CD4-positive, alpha-beta memory T cell (primary cell): ENCODE measurements at places on chromosomes 7 and 10. TPM values are rescaled to one million over a fixed set of nuclear protein-coding genes. Genes with fewer than 3 reads are reported as not detected.
A peak's percentile ranks its signal among the peaks of the same experiment; 100 is the strongest.

- no peaks in the 10 kb centered on the region for H3K27me3 ChIP-seq
- no peak overlapping the region for H3K4me3 ChIP-seq
- no peak for DNase-seq
These were observed 71.0 kb upstream of the PLPP4 start for GRCh38 chr10:120385992-120386391.

DNA sequence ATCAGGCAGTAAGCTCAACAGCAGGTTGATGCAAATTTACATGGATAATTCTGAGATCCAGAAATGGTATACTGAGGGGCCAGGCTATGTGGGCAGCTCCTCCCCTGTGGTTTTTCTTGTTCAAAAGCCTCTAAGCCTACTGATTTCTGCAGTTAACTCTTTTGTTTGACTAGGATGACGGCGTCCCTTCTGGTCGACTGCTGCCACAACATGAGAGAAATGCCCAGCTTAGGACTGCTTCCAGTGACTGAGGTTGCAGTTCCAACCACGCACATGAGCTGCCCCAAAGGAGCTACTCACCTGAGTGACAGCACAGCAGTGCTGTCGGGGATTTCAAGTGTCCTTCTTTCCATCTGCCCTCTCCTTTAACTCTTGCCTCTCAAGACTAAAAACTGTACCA lies 973.0 kb upstream of the GHITM start:
- H3K27me3 ChIP-seq = no peaks in the 10 kb centered on the region
- no peak for DNase-seq
- H3K27ac ChIP-seq = no peak overlapping the region
- no peaks in the 10 kb centered on the region for H3K4me1 ChIP-seq

CEP55 gene
- total RNA-seq = 0.30 TPM

SPAM1 gene
- not detected for total RNA-seq

GRCh38 chr10:71981015-71981875 lies 17.1 kb downstream of the CHST3 start:
- H3K27me3 ChIP-seq = no peaks in the 10 kb centered on the region
- H3K36me3 ChIP-seq = no peaks in the 10 kb centered on the region
- no peak overlapping the region for H3K27ac ChIP-seq
- H3K4me3 ChIP-seq = no peak overlapping the region
- H3K4me1 ChIP-seq = no peaks in the 10 kb centered on the region
- DNase-seq = no peak

LLCFC1 gene
- not detected for total RNA-seq

EPHB6 gene
- total RNA-seq = 48.4 TPM

EXOC4 gene
- total RNA-seq = 68.9 TPM

DNA sequence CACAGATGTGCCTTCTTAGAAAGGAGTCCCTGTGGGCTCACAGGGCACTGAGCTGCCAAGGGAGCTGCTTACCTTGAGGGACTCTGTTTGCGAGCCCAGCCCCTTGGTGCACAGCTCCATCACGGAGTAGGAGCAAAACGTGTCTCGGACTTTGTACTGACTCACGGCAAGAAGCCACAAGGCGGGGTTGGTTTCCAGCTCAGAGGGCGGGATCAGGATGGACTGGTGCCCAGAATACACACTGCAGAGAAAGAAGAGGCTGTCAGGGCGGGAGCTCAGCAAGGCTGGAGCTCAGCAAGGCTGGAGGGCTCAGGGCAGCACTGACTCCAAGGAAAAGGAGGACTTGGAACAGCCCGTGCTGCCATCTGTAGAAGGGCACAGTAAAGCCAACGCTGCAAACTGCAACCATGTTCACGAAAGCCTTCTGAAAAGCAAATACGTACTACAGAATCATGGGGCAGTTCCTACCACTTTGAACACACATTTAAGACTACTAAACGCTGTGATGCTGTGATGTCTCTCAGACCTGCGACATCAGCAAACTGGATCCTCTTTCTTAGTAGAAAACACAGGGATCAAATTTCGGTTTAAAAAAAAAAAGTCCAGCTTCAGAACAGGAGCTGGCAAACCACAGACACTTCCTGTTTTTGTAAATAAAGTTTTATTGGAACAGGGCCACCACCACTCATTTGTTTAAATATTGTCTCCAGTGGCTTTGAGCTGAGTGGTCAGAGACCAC lies 194.3 kb downstream of the ZMYND11 start:
- H3K27me3 ChIP-seq = no peaks in the 10 kb centered on the region
- H3K4me1 ChIP-seq = peaks cover 40% of the 10 kb centered on the region
- H3K36me3 ChIP-seq = no peaks in the 10 kb centered on the region

- no peaks in the 10 kb centered on the region for H3K36me3 ChIP-seq
- H3K27me3 ChIP-seq = no peaks in the 10 kb centered on the region
- DNase-seq = no peak
These were observed 49.5 kb downstream of the GATA3 start for GRCh38 chr10:8104005-8104404.

- H3K4me1 ChIP-seq = no peaks in the 10 kb centered on the region
- H3K27ac ChIP-seq = no peak overlapping the region
- H3K4me3 ChIP-seq = no peak overlapping the region
- no peaks in the 10 kb centered on the region for H3K36me3 ChIP-seq
- no peak for DNase-seq
These were observed 19.8 kb downstream of the COL1A2 start for GRCh38 chr7:94414481-94414880.

DNA sequence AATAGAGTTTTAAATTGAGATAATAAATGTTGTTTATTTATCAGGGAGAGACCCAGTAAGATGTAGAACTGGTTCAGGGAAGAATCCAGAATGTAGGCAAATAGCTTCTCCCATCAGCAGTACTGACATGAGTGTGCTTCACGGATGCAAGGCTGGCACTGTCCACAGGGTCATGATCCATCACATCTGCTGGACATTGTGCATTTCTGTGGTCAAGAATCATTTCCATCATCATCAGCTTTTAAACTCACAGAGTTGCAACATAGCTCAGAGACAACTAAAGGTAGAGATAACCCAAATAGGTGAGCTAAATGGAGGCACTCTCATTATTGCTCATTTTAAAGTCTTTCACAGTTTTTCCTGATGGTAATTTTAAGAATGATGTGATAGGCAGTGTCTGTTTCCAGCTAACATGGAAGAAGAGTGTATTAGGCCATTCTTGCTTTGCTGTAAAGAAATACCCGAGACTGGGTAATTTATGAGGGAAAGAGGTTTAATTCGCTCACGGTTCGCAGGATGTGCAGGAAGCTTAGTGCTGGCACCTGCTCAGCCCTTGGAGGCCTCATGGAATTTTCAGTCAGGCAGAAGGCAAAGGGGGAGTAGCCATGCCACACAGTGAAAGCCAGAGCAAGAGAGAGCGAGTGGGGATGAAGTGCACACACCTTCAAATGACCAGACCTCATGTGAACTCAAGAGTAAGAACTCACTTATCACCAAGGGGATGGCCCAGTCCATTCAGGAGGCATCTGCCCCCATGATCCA lies 80.8 kb downstream of the INPP5A start:
- H3K4me1 ChIP-seq = peaks cover 19% of the 10 kb centered on the region
- no peaks in the 10 kb centered on the region for H3K27me3 ChIP-seq
- no peaks in the 10 kb centered on the region for H3K36me3 ChIP-seq
- DNase-seq = no peak

PLXNA4 gene
- 0.22 TPM for total RNA-seq

DNA sequence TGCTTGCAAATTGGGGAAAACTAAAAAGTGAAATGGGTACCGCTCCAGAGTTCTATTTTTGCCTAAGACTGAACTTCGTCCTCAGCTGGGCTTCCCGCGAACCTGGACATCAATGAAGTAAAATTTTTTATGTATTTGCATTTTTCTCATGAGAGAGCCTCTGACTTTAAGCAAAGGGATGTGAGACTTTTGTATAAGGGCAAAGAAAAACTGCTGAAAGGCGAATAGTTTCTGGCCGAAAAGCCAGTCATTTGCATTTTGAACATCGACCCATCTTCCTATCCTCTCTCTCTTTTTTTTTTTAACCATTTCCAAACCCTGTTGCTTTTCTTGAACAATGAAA lies 573 bp downstream of the PMPCB start:
- peak overlapping the region; percentile 88 for H3K27ac ChIP-seq
- H3K27me3 ChIP-seq = no peaks in the 10 kb centered on the region
- peak overlapping the region; percentile 76 for H3K4me3 ChIP-seq
- DNase-seq = no peak
- H3K36me3 ChIP-seq = peaks cover 23% of the 10 kb centered on the region

TMEM229A gene
- not detected for total RNA-seq

DNA sequence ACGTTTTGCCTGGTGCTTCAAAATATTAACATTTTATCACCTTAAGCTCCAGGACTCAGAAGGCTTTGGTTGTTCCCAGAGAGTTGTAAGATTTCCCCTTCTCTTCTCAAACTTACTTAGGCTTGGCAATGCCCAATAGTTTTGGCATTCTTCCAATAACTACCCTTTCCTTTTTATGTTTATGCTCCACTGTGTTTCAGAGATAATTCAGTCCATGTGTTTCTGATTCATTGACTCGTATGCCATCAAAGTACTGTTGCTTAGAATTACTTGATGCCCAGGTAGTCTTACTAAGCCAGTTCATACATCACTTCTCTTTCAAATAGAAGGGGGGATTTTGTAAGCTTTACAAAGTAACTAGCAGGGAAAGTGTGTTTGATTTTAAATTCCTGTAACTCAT lies 66.6 kb downstream of the AGMO start:
- no peak overlapping the region for H3K4me3 ChIP-seq
- no peak for DNase-seq
- no peaks in the 10 kb centered on the region for H3K36me3 ChIP-seq
- H3K27me3 ChIP-seq = no peaks in the 10 kb centered on the region
- no peaks in the 10 kb centered on the region for H3K4me1 ChIP-seq

GRCh38 chr7:82841828-82842227 lies 320.9 kb downstream of the PCLO start:
- H3K4me3 ChIP-seq = no peak overlapping the region
- no peaks in the 10 kb centered on the region for H3K4me1 ChIP-seq
- no peak for DNase-seq
- H3K27me3 ChIP-seq = no peaks in the 10 kb centered on the region
- H3K27ac ChIP-seq = no peak overlapping the region
- no peaks in the 10 kb centered on the region for H3K36me3 ChIP-seq

GOLGA7B gene
- total RNA-seq = 7.6 TPM

- no peak overlapping the region for H3K4me3 ChIP-seq
- no peak for DNase-seq
- H3K27me3 ChIP-seq = no peaks in the 10 kb centered on the region
- no peak overlapping the region for H3K27ac ChIP-seq
These were observed 51.7 kb upstream of the IGFBP3 start for GRCh38 chr7:45972629-45973312.

- H3K27me3 ChIP-seq = no peaks in the 10 kb centered on the region
- H3K4me1 ChIP-seq = no peaks in the 10 kb centered on the region
- no peak overlapping the region for H3K27ac ChIP-seq
- H3K36me3 ChIP-seq = no peaks in the 10 kb centered on the region
- DNase-seq = no peak
- no peak overlapping the region for H3K4me3 ChIP-seq
These were observed 742.1 kb downstream of the CNTNAP2 start for GRCh38 chr7:146858690-146859089.

- H3K4me1 ChIP-seq = no peaks in the 10 kb centered on the region
- DNase-seq = no peak
- no peaks in the 10 kb centered on the region for H3K36me3 ChIP-seq
- no peak overlapping the region for H3K4me3 ChIP-seq
- H3K27ac ChIP-seq = no peak overlapping the region
These were observed 191.0 kb downstream of the CAMK1D start for GRCh38 chr10:12540341-12540781.

FGL2 gene
- 2.9 TPM for total RNA-seq

DNA sequence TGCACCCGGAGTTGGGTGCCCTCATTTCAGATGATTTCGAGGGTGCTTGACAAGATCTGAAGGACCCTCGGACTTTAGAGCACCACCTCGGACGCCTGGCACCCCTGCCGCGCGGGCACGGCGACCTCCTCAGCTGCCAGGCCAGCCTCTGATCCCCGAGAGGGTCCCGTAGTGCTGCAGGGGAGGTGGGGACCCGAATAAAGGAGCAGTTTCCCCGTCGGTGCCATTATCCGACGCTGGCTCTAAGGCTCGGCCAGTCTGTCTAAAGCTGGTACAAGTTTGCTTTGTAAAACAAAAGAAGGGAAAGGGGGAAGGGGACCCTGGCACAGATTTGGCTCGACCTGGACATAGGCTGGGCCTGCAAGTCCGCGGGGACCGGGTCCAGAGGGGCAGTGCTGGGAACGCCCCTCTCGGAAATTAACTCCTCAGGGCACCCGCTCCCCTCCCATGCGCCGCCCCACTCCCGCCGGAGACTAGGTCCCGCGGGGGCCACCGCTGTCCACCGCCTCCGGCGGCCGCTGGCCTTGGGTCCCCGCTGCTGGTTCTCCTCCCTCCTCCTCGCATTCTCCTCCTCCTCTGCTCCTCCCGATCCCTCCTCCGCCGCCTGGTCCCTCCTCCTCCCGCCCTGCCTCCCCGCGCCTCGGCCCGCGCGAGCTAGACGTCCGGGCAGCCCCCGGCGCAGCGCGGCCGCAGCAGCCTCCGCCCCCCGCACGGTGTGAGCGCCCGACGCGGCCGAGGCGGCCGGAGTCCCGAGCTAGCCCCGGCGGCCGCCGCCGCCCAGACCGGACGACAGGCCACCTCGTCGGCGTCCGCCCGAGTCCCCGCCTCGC lies at the start of gene EGFR:
Gene EGFR (plus strand): TSS at position 657 of the 830 bp plus-strand sequence. CDS start 261 bp downstream, outside the sequence.
- H3K4me3 ChIP-seq = no peak within 1 kb of the TSS
- H3K27ac ChIP-seq = no peak within 1 kb of the TSS
- H3K36me3 ChIP-seq = no peaks in the 10 kb centered on the region
- H3K4me1 ChIP-seq = no peaks in the 10 kb centered on the region

GRCh38 chr10:14820010-14820774 lies 17.6 kb downstream of the CDNF start:
- no peaks in the 10 kb centered on the region for H3K4me1 ChIP-seq
- H3K27me3 ChIP-seq = no peaks in the 10 kb centered on the region
- no peaks in the 10 kb centered on the region for H3K36me3 ChIP-seq
- DNase-seq = no peak

GRCh38 chr7:45153233-45153632 lies 4.4 kb upstream of the RAMP3 start:
- no peak overlapping the region for H3K27ac ChIP-seq
- H3K36me3 ChIP-seq = no peaks in the 10 kb centered on the region
- no peak for DNase-seq
- no peak overlapping the region for H3K4me3 ChIP-seq

DNA sequence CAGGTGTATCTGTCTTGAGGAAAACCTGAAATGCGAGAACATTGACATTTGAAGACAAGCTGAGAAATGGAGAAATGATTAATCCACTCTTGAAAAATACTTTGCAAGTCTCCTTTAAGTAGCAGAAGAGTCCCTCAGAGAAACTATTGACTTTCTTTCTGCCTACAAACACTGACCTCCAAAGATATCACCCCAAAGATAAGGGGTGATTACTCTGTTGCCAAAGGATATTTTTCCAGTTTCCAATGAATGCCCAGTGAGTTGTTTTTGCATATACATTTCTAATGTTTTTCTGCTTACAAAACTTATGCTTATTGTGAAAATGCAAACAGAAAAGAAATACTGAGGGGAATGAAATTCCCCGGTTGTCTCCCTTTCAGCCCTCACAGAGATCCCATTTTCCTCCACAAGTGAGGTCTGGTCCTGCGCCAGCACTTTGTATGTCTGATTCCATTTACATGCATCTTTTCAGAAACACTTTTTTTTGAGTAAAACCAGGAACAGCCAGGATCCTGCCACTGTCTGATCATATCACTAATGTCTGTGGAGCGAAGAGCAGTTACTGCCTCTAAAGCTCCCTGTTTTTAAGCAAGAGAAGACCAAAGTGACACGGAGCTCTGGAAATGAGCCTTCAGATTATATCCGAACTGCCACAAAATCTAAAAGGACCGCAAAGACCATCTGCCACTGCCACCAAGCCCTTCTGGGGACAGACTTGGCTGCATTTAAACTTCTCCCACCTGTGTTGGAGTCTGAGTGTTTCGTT lies 82.9 kb upstream of the PDCD4 start:
- H3K4me3 ChIP-seq = no peak overlapping the region
- no peak overlapping the region for H3K27ac ChIP-seq
- peaks cover 6% of the 10 kb centered on the region for H3K4me1 ChIP-seq
- H3K36me3 ChIP-seq = no peaks in the 10 kb centered on the region
- no peaks in the 10 kb centered on the region for H3K27me3 ChIP-seq
- no peak for DNase-seq

- no peak overlapping the region for H3K27ac ChIP-seq
- no peaks in the 10 kb centered on the region for H3K4me1 ChIP-seq
These were observed 758.0 kb upstream of the LRRTM3 start for GRCh38 chr10:66167816-66168215.
